ENCODE measurements at places on chromosomes 2 and 18. TPM values are rescaled to one million over a fixed set of nuclear protein-coding genes. Genes with fewer than 3 reads are reported as not detected.

The CRACDL gene
- total RNA-seq: not detected

The COLEC12 gene
- 49.6 TPM for total RNA-seq

The METTL8 gene
- total RNA-seq: 9.2 TPM

The C2orf78 gene
- not detected for total RNA-seq

The SERPINB10 gene
- total RNA-seq: not detected

The GCC2 gene
- total RNA-seq: 15.9 TPM

The IL37 gene
- total RNA-seq: not detected

The DOK6 gene
- total RNA-seq: 0.45 TPM

The LCT gene
- under 0.01 TPM for total RNA-seq

The PROKR1 gene
- total RNA-seq: not detected
